CD4-positive, alpha-beta memory T cell (primary cell): ENCODE measurements at places on chromosomes 3 and 15.

GRCh38 chr15:70113304-70113700 is 15.6 kb upstream of the TLE3 start:
- DNase-seq = no peak

- DNase-seq = no peak
These were observed 2.0 kb downstream of the CA12 start for GRCh38 chr15:63379492-63380150.

DNA sequence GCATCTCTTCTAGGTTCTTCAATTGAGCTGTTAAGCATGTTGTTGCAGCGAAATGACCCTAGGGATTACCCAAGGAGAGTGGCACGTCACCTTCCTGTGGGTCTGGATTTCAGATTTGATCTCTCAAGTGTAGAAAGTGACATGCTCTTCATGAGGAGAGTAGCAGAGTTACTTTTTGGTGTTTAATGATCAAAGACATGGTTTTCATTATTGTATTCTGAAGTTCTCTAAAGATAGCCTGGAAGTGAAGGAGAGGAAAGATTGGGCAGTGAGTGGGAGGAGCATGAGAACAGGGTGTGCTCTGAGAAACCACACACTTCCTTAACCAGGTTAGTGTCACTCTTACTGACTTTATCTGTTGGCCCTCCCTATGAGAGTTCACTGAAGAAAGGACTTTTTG is 153.6 kb downstream of the AKAP13 start:
- DNase-seq = peak; percentile 28

DNA sequence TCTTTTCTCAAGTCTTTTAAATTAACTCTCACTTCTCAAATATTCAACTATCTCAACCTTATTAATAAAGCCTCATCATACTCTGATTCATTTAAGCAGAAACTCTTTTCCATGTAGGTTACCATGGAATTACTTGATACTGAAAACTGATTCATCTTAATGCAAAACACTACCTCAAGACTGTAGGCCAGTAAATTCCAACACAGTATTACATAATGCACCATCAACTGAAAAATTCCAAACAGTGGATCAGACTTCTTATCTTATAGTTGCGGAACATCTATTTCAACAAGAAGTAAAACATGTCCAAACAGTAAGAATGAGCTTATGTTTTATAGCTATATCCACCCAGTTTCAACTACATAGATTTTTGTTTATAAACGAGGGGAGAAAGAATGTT is 124.5 kb downstream of the PEAK1 start:
- no peak for DNase-seq

- no peak for DNase-seq
These were observed 16.9 kb downstream of the FBLN2 start for GRCh38 chr3:13565581-13566452.

DNA sequence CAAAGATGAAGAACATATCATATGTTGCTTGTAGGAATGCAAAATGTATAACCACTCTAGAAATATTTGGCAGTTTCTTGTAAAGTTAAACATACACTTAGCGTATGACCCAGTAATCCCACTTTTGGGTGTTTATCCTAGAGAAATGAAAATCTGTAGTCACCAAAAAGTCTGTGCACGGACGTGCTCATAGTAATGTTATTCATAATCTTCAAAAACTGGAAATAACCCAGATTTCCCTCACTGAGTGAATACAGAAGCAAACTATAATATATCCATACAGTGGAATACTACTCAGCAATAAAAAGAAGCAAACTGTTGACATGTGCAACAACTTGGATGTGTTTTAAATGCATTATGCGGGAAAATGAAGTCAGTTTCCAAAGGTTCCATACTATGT is 155.9 kb downstream of the AKAP13 start:
- no peak for DNase-seq

GRCh38 chr3:55717481-55717880 is 230.4 kb upstream of the WNT5A start:
- DNase-seq = no peak

GRCh38 chr3:146466604-146467003 is 2.8 kb downstream of the PLSCR2 start:
- DNase-seq = no peak

DNA sequence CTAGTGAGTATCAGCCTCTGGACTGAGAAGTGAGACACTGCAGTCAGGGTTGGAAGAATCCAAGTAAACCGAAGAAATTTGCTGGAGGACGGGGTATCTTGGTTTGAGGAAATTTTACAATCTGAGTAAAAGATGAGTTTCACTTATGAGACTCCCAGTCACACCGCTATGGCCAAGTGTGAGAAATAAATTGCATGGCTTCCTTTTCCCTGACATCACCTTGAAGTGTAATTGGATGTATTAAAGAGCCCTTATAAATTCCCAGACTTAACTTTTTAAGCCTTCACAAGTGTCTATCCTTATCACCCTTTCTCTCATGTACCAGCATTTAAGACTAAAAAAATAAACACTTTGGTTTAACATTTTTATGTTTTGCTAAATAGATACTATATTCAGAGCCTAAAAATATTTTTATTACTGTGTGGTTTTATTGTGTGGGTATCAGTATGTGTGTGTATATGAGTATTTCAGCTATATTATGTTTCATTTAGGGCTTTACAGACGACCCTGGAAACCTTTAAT is 23.8 kb downstream of the USP3 start:
- DNase-seq = no peak

DNA sequence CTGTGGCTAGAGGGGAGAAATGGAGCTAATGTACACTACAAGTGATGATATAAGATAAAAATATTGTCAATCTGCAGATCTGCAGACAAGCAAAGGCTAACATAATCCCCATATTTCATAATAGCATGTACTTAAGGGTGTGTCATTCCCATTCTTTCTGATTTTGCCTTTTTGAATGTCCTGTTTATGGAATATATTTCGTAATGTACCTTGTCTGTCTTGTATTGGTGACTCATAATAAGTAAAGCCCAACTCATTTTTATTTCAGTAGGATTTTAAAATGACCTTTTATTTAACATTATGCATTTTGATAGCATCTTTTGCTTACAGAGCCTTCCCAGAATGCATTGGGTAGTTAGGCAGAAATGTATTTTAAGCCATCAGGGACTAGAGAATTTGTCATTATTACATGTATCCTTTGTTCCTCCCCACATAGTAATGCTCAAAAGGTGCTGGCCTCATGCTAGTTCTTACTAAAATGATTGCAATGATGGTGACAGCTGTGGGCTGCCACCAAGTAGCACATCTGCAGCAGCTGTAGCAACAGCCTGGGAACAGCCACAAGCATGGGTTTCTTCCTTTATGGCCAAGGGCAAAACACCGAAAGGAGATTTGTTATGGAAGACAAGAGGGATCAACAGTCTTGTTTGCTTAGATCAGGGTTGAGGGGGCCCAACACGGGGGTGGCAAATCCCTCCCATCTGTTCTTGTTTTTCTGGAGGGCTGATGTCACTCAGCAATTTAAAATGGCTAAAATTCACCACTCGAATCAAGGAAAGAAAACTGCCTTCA is 188.5 kb downstream of the CADPS start:
- no peak for DNase-seq

DNA sequence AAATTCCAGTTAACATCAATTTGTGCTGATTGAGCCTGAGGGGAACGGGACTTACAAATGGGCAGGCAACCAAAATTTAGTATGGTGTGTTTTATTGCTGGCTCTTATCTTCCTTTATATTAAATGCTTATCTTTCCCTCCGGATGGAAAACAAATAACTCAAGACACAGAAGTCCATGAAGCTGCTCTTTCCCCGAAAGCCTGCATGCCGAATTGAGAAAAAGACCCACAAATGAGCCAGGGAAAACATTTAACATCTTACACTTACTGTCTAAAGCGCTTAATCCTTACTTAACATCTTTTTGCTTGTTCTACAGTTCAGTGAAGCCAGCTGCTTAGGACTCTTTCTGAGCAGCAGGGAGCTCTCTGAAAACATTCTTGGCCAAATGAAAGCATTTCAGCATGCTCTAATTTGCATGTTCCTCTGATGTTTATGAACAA is 49.5 kb downstream of the HEG1 start:
- DNase-seq = no peak

DNA sequence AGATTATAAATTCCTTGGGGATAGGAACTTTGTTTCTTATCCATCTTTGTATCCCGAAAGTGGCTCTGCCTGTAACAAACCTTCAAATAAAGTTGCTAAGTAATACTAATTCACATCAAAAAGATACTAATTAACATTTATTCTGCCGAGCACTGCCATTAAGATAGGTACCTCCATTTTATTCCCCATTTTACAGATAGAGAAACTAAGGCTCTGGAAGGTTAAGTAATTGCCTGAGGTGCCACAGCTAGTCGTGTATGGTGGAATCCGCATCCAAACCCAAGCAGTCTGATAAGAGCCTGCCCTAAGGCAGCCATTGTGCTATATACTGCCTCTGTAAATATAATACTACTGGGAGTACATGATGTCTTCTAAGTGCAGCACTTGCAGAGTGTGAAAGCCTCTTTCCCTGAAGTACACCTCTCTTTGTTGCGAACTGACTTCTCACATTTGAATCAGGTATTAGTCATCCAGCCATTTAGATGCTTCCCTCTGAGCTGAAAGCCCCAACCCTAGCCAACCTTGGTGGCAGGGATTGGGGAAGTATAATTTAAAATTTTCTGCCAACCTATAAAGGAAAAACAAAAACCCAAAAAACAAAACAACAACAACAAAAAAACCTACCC is 78.5 kb upstream of the CHD2 start:
- no peak for DNase-seq

- DNase-seq = no peak
These were observed 8.0 kb downstream of the ZBBX start for GRCh38 chr3:167372138-167372537.

DNA sequence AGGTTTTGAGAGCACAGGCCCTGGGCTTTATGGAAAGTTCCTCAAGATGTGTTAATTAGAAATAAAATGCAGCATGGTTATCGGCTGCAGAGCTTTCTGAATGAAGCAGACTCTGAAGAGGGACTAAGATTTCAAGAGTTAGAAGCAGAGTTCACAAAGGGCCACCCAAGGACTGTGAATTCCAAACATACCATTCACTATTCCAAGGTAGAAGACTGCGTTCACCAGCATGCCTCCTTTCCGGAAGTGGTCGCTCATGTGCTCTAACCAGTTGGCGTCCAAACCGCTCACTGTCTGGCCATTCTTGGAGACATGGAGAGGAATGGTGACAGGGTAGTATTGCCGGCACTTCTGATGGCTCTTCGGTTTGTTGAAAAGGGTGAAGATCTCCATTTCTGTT is 104.9 kb downstream of the OXNAD1 start:
- no peak for DNase-seq

DNA sequence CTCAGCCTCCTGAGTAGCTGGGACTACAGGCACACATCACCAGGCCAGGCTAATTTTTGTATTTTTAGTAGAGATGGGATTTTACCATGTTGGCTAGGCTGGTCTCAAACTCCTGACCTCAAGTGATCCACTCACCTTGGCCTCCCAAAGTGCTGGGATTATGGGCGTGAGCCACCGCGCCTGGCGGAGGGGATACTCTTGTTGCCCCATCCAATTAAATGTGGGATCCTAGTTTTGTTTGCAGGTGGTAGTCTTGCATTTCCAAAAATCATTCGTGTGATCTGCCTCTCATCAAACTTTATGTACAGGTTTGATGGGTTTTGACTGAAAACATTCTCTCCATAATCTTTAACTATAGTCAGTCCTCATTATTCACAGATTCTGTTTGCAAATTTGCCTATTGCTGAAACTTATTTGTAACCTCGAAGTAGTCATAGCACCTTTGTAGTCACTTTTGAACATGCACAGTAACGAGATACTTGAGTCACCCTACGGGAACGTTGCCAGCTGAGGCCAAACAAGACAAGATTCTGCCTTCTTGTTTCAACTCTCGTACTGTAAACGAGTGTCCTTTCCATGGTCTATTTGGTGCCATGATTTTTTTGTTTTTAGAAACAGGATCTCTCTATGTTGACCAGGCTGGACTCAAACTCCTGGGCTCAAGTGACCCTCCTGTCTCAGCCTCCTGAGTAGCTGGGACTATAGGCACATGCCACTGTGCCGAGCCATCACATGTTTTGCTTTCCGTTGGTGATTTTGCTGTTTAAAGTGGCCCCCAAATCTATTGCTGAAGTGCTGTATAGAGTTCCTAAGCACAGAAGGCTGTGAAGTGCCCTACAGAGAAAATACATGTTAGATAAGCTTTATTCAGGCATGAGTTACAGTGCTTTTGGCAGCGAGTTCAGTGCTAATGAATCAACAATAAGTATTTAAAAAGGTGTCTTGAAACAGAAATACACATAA is 8.1 kb upstream of the MAPK6 start:
- no peak for DNase-seq

GRCh38 chr3:194768586-194768985 is 82.9 kb downstream of the FAM43A start:
- no peak for DNase-seq

GRCh38 chr15:59251001-59251845 is 44.6 kb downstream of the LDHAL6B start:
- no peak for DNase-seq

- DNase-seq = no peak
These were observed 10.6 kb downstream of the TPM1 start for GRCh38 chr15:63052961-63053698.
